Right lobe of liver (tissue), 6 donors: ENCODE measurements at places on chromosomes 7 and 10. TPM values are rescaled to one million over a fixed set of nuclear protein-coding genes. Genes with fewer than 3 reads are reported as not detected.

GRCh38 chr7:44473295-44473694 lies 17.2 kb downstream of the NUDCD3 start:
- DNase-seq, result no peak
- H3K27ac ChIP-seq, result no peak overlapping the region
- no peaks in the 10 kb centered on the region for H3K4me1 ChIP-seq

GRCh38 chr10:90227786-90228185 lies 526.4 kb downstream of the KIF20B start:
- no peak overlapping the region for H3K27ac ChIP-seq
- no peaks in the 10 kb centered on the region for H3K4me1 ChIP-seq
- DNase-seq, result no peak
- H3K27me3 ChIP-seq, result no peaks in the 10 kb centered on the region
- H3K4me3 ChIP-seq, result no peak overlapping the region
- H3K36me3 ChIP-seq, result no peaks in the 10 kb centered on the region

DNA sequence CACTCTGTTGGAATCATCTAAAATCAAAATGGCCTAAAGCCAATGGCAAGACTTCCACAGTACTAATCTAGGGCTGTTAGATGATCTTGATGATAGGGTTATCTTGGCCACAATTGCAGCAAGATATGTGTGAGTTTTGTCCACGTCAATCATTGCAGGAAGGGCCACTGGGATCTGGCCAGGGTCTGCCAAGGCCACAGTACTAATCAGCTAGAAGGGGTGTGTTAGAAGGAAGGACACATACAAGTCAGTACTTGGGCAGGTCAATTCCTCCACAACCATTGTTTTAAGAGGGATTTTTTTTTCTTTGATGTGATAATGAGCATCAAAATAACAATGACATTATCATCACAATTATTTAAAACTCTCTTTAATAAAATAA lies 1.6 kb downstream of the LMOD2 start:
- H3K27ac ChIP-seq, result no peak overlapping the region
- H3K4me1 ChIP-seq, result no peaks in the 10 kb centered on the region
- no peaks in the 10 kb centered on the region for H3K27me3 ChIP-seq
- no peaks in the 10 kb centered on the region for H3K36me3 ChIP-seq

The PLAU gene
- 4.3 TPM for total RNA-seq

The RET gene
- 1.6 TPM for total RNA-seq
